ENCODE measurements at places on chromosomes 3 and 15.

GRCh38 chr3:163043074-163043473 lies 1546.5 kb downstream of the OTOL1 start:
- DNase-seq, result no peak

- DNase-seq, result no peak
Measured at GRCh38 chr3:121295452-121295851, 250.3 kb downstream of the POLQ start.

- DNase-seq, result no peak
Measured at GRCh38 chr3:190345027-190345821, 23.0 kb upstream of the CLDN1 start.

GRCh38 chr3:120652281-120652680 lies 29.8 kb downstream of the HGD start:
- DNase-seq, result no peak

GRCh38 chr15:60535265-60535664 lies 56.3 kb upstream of the ICE2 start:
- no peak for DNase-seq

DNA sequence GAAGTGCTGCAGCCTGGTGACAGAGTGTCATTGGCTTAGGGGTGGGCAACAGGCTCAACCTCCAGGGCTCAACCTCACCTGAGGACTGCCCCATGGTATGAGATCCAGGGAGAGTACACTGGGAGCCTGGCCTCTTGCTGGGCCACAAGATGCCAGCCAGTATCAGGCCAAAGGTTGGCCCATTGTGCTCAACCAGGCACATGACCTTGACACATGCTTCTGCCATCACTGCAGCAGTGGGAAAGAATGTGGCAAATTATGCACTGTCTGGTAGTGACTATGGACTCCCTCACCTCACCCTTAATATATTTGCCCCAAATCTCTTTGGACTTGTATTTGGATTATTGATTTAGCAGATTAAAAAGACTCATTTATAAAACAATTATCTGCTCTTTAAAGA lies 233.9 kb upstream of the GOLGA6L4 start:
- DNase-seq, result no peak

- no peak for DNase-seq
Measured at GRCh38 chr3:111809186-111809585, 49.9 kb upstream of the PHLDB2 start.

GRCh38 chr3:129890891-129891290 lies 2.6 kb downstream of the TMCC1 start:
- no peak for DNase-seq

DNA sequence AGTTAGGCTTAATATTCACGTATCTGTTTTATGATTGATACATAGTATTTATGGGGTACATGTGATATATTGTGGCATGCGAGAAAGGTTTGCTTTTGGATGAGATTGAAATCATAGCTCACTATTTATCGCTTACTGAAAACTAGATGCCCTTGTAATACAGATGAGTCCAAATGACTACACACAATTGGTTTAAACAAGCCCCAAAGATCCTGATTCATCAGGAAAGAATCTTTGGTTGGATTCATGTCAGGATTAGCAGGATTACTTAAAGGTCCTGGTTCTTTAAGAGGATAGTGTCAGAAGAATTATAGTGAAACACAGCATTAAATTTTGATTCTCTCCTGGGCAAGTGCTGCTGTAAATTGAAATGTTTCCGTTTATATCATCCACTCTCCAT lies 18.6 kb upstream of the AADAC start:
- no peak for DNase-seq

DNA sequence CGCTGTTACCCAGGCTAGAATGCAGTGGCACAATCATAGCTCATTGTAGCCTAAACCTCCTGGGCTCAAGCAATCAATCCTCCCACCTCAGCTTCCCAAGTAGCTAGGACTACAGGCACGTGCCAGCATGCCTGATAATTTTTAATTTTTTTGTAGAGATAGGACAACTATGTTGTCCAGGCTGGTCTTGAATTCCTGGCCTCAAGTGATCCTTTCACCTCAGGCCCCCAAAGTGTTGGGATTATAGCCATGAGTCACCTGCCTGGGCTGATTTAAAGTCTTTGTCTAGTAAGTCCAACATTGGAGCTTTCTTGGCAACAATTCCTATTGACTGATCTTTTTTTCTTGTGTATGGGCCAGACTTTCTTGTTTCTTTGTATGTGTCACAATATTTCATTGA lies 28.1 kb downstream of the SPINK8 start:
- DNase-seq, result no peak

GRCh38 chr3:70615286-70615685 lies 302.8 kb upstream of the MDFIC2 start:
- peak; percentile 31 for DNase-seq
